GM03348 (cell line): ENCODE measurements at places on chromosomes 6 and 20.
A peak's percentile ranks its signal among the peaks of the same experiment; 100 is the strongest.

DNA sequence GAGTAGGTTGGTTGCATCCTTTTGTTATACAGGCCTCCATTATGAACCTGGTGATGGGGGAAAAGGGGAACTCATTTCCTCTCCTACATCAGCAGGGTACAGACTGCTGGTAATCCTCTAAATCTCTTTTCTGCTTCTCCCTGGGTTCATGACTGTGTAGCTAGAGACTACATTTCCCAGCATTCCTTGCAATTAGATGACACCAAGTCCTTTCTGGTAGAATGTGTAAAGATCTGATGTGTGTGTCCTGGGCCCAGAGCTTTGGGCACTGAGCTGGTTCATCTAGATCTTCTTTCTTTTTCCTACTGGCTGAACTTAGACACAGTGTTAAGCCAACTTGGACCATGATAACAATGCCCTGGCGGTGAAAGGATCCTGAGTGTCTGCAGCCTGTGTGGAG lies 104.7 kb upstream of the IFNGR1 start:
- DNase-seq = no peak

DNA sequence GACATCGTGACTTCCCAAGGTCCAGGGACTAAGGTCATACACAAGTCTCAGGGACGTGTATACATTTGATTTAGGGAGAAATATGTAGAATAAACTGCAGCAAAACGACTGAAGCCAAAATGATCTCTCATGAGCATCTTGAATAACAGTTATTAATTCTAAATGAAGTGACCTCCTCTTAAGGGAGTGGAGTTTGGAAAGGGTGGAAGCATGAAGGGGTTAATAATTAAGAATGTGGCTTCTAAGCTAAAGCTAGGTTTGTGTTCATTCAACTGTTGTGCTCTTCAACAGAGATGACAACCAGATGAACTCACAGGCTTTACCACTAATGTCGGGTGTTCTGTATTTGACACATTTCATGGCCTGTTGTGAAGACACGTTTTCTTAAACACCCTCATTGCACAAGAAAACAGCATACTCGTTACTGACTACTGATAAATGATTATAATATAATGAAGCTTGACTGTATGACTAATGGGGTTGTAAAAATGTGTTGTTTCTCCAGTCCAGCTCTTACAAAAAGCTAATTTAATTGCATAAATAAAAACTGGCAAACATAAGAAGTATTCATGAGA lies 1.5 kb downstream of the PPP1R14C start:
- DNase-seq = no peak

- peak; percentile 88 for DNase-seq
These were observed 18.7 kb upstream of the COL10A1 start for GRCh38 chr6:116144605-116145004.

GRCh38 chr6:36098253-36098919 lies 31.9 kb upstream of the MAPK13 start:
- DNase-seq = no peak

GRCh38 chr6:2190661-2191389 lies 54.6 kb downstream of the GMDS start:
- DNase-seq = no peak

DNA sequence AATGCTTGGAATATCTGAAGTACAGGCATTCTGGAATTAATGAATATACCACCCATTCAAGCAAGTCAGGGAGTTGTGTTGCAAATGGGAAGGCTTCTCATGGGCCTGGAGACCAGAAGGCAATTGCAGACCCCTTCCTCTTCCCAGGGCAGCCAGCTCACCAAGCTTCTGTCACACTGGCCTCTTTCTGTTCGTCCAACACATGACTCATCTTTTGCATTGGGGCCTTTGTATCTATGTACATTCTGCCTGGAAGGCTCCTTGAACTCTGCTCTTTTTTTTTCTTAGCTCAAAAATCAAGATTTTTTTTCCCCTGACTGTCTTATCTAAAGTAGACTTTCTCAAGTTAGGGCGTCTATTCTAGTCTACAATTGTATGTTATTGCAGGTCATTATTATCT lies 132.9 kb upstream of the MYLIP start:
- DNase-seq = no peak

- no peak for DNase-seq
These were observed 11.0 kb downstream of the BPIFB6 start for GRCh38 chr20:33042430-33042829.
